CD8-positive, alpha-beta T cell (primary cell): ENCODE measurements at places on chromosomes 4 and X.

DNA sequence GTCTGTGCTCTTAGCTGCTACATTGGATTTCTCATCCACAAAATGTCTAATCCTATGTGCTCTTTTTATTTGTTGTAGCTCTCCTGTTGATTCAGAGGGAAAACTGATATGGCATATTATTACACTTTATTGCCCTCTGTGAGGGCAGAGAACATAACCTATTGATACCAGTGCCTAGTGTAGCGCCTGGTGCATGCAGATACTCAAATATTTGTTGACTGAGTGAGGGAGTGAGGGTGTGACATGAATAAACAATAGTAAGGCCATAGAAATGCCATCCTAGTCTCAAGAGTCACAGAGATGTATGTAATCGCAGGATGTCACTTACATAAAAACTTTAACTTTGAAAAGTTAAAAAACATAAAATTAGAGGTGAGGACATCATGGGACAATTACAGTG, 159.1 kb downstream of the SHROOM3 start:
- no peak for DNase-seq

DNA sequence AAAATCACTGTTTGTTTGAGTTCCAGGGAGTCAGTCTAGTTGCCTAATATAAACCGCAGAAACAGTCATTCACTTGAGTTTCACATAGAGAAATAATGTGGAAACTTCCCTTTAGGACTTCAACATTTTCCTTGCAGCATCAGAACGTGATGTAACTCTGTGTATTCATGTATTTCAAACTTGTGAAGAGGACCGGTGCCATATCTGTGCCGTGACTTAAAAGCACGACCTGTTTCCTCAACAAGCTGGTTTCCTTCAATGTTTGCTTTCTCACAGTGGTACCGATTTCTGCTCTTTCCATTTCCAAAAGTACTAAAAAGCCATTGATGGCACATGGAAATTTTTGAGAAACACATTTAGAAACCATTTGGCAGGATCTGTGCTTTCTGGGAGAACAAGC, 166.6 kb upstream of the RAPGEF2 start:
- DNase-seq = no peak

GRCh38 chr4:152106113-152106763, 345.4 kb upstream of the GATB start:
- peak; percentile 28 for DNase-seq

- no peak for DNase-seq
Measured at GRCh38 chr4:121842862-121843261, 19.2 kb upstream of the CCNA2 start.

DNA sequence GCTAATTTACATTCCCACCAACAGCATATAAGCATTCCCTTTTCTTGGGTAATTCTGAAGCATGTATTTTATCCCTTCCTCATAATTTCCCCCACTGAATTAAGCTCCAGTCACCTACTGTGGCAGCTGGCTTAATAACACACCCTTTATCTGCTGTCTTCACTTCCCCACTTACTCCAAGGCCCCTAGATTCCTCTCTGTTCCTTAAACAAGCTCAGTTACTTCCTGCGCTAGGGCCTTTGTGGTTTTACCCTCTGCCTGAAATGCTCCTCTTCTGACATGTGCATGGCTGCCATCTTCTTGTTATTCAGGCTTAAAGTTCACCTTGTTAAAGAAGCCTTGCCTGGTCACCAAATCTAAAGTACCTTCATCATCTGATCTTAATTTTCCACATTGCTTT, 47.2 kb upstream of the RPS6KA3 start:
- no peak for DNase-seq
